ENCODE measurements at places on chromosomes 7 and 10. TPM values are rescaled to one million over a fixed set of nuclear protein-coding genes. Genes with fewer than 3 reads are reported as not detected.
A peak's percentile ranks its signal among the peaks of the same experiment; 100 is the strongest.

DNA sequence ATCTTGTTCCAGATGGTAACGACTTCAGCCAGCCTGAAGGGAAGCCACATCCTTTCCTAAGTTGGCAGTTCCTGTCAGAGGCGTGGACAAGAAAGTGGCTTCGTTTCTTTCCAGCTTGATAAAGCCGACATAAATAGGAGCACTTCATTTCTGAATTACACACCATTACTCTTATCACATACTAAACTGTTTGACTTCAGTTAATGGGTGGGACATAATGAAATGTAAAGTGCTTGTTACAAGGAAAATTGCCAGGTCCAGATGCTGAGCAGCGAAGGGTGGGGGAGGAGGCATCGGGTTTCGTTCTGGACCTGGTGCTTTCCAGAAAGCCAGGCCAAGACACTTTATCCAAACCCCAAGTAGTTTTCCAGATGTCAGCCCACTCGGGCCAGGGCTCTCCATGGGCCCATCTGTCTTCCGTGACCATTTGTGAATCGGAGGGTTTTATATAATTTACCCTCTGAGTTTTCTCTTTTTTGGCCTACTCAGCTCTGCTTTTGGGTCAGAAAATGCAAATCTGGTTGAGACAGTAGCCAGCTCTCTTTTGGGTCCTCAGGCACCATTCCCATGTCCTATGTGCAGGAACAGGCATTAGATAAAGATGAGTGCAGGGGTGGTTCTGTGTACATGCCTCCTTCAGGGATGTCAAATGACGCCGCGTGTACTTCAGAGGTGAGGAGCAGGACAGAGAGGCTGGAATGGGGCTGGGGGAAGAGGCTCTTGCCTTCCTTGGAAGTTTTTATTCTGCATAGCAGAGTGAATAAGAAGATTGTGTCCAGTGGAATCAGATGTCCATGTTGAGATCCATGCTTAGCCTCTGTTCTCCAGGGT lies 90.2 kb downstream of the TACC2 start:
- DNase-seq: peak; percentile 77

DNA sequence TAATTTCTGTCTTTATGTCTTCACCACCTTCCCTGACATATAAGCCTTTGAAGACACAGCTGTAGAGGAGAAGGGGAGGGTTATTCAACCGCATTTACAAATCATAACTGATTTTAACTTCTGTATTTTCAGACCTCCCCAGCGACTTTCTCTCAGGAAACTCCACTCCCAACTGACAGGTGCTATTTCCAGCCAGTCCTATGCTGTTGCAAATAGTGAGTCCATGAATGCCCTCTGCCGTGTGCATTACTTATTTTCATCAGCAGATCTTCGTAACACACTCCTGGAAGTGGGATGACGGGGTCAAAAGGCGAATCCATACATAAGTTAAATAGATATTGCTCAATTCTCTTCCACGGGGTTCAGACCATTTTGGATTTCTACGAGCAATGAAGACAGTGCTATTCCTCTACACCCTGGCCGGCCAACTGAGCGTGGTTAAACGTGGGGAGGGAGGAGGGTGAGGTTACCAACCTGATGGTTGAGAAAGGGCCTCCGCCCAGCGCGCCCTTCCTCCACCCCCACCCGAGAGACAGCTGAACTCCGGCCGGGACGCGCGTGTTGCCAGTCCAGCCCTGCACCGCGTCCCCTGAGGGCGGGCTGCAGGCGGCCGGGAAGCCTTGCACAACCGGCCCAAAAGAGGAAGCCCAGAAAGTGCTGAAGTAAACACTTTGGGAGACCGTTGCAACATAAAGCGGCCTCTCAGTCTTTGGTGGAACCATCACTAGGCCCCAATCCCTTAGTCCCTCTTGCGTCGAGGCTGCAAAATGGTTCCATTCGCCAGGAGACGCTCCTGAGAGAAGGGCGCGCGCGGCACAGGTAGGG lies at the start of gene APBB1IP:
APBB1IP (plus strand) TSS at position 705 of the 825 bp plus-strand sequence. CDS start 53,986 bp downstream, outside the sequence.
- DNase-seq: peak; percentile 92

ZNF736 gene
- 2.4 TPM for polyA plus RNA-seq

DNA sequence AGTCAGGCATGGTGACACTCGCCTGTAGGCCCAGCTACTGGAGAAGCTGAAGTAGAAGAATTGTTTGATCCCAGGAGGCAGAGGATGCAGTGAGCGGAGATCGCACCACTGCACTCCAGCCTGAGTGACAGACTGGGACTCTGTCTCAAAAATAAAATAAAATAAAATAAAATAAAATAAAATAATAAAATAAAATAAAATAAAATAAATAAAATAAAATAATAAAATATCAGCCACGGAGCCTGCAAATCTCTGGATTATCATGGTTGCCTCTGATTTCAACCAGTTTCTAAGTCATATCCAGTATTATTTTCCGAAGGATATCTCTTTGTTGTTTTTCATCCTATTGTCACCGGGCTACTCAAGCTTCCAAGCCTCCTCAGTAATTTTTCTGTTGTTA lies 51.7 kb upstream of the FZD8 start:
- no peak for DNase-seq

DNA sequence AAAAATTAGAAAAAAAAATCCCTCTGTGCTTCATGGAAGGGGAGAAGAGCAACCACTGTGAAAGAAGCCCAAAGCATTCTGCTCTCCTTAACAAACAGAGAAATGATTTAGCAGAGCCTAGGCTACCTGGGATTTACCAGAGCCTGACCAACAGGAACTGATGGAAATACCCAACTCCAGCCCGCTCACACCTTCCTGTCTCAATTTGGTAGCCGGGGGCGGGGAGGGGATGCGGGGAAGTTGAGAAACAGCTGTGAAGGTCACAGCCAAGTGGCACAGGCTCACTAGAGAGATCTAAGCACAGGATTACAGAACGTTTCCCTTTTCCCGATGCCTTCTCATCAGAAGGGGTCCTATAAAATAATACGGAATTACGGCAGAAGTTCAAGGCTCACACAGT lies 17.6 kb downstream of the RSU1 start:
- no peak for DNase-seq
